ENCODE measurements at places on chromosomes 7 and 10. TPM values are rescaled to one million over a fixed set of nuclear protein-coding genes. Genes with fewer than 3 reads are reported as not detected.

UNCX gene
- not detected for total RNA-seq

DNA sequence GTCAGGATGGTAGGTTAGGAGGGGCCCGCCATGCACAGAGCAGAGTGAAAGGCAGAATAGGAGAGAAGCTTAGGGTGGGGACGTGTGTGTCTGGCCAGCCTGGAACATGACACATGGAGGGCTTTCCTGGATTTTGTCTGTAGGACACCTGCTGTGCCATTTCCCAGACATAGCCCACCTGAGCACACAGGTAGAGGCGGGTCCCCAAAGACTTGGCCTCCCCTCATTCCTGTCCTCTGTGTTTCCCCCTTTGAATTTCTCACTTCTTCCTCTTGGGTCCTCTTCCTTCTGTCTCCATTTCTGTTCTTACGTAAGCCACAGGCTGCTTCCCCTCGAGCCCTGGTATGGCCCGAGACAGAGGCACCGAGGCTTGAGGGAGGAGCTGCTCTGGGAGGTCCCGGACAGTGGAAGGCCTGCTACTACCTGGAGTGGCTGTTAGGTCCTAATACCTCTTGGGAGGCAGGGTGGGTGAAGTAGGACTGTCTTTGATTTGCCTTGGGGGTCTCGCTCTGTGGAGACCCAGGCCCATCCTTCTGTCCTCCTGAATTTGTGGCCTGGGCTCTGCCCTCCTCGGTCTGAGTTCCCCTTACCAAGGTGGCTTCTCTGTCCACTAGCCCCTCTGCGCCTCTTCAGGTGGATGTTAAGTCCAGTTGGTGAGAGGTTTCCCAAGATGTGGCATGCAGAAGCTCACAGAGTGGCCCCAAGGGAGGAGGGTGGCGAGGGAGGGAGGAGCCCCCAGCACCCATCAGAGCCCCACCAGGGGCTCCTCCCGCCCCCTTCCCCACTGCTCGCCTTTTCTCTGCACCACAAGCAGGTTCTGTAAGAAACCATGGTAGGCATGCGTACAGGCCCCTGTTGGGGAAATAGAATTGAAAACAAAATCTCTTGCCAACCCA, 5.5 kb downstream of the ZNF775 start:
- DNase-seq, result no peak

EPHB6 gene
- 6.5 TPM for total RNA-seq

DNA sequence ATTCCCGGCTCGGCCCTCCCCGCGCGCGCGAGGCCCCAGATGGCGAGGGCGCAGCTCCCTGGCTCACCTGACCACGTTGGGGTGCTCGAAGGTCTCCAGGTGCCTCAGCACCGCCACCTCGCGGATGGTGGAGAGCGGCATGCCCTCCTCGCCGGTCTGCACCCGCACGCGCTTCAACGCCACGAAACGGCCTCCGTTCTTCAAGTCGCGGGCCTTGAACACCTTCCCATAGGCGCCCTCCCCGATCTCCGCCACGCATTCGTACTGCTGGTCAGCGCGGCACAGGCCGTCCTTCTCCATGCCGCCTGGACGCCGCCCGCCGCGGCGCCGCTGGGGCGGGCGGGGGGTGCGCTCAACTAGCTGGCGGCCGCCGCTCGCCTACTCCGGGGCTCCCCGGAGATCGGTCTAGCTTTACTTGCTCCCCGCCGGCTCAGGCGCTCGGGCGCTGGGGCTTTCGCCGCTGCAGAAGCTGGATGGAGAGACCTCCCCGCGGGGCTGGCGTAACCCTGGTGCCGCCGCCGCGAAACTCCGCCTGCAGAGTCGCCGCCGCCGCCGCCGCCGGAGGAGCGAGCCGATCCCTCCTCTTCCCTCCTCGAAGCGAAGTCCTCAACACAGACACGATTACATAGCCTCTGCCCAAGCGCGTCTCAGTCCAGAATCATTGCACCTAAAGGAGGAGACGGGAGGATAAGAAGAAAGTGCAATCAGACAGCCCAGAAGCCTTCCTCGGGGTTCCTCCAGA, 3.2 kb downstream of the CDK6 start:
- peak; percentile 96 for DNase-seq

DNA sequence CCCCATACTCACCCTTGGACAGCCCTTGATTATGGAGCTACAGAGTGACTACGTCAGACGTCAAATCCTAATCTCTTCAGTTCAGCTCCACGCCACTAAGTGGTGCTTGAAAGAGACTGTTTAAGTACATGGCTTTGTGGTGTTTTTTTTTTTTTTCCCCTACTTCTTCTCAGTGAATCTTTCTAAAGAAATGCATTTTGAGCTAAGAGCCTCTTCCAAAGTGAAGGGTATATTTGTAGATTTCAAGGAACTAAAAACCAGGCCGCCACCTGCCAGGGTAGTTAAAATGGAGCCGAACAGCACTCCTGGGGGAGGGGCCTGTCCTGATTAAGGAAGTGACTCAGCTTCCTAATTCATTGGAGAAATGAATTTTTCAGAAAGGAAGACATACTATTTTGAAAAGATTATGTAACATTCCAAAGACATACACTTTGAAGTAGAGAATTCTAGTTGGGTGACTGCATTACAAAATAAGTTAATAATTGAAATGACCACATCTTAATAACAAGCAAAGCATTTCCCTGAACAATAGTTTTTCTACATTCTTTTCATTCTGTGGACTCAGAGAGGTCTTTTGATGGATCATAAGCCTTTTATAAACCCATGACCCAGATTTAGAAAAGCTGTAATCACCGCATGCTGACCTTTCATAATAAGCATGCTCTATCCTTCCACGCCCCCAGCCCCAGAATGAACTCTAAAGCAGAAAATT, 20.6 kb upstream of the VPS41 start:
- peak; percentile 62 for DNase-seq

DNA sequence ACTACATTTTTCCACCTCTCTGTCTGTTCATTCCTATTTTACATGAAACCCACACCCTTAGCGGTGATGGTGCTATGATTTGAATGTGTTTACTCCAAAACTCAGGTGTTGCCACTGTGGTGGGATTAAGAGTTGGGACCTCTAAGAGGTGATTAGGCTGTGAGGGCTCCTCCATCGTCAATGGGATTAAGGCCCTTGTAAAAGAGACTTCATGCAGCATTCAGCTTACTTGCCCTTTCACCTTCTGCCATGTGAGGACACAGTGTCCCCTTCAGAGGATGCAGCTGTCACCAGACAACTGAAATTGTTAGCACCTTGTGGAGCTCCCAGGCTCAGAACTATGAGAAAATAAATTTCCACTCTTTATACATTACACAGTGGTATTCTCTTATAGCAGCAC, 182.2 kb downstream of the NOC3L start:
- no peak for DNase-seq

- no peak for DNase-seq
Measured at GRCh38 chr7:8134089-8134733, 127.8 kb downstream of the ICA1 start.

- DNase-seq, result no peak
Measured at GRCh38 chr10:102578782-102579181, 65.5 kb upstream of the TRIM8 start.

GRCh38 chr10:100872034-100872791, 40.5 kb upstream of the SLF2 start:
- peak; percentile 18 for DNase-seq

XRCC2 gene
- total RNA-seq, result 3.5 TPM

PODXL gene
- 62.1 TPM for total RNA-seq

CALHM3 gene
- not detected for total RNA-seq

GRCh38 chr10:90602862-90603610, 254.8 kb downstream of the HTR7 start:
- DNase-seq, result no peak

- DNase-seq, result no peak
Measured at GRCh38 chr10:34288634-34289033, 526.5 kb downstream of the PARD3 start.

DNA sequence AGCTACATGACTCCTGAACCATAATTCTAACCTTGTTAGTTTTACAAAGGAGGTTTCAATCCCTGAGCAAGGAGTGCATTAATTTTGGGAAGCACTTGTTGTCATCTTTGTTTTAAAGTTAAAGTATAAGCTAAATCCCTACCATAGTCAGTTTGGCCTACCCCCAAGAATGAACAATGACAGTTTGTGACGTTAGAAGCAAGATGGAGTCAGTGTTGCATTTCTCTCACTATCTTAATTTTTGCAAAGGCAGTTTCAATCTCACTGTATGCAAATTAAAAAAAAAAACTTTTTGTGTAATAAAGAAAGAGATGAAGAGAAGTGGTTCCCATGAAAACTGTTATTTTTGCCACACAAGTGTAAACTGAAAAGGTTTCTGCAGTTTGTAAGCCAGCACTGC, 50.7 kb upstream of the PIK3AP1 start:
- no peak for DNase-seq

DNA sequence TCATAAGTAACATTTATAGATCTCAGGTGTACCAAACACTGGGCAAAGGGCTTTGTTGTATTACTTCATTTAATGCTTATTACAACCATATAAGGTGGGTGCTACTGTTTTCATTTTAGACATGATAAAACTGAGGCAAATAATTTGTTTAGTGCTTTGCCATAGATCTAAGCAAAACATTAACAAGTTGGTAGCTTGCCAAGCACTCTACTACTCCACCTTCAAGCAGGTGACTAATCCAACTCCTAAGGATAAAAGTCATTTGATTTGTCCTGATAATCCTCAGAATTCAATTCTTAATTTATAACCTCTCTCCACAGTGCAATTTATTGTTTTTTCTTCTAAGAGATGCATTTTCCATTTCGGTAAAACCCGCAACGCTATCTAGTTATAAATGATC, 646.4 kb downstream of the GRM8 start:
- DNase-seq, result no peak

- DNase-seq, result no peak
Measured at GRCh38 chr10:133158756-133159610, 1.0 kb upstream of the KNDC1 start.

DNA sequence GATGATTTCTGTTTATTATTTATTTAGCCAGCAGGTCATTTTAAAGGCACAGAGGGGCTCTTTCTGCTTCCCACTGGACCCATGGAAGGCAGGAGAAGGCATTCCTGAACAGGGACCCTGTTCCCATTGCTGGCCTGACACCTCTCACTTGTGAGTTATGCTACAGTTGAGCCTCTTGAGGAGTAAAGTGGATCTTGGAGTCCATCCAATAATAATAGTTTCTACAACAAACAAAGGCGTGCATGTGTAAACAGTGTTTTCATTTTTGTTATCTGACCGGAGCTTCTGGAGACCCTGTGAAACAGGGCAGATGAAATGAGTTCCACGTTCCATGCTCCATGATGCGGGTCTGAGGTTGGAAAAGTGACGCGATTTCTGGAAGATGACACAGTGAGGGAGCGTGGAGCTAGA, 127.3 kb upstream of the HABP2 start:
- DNase-seq, result no peak

DNA sequence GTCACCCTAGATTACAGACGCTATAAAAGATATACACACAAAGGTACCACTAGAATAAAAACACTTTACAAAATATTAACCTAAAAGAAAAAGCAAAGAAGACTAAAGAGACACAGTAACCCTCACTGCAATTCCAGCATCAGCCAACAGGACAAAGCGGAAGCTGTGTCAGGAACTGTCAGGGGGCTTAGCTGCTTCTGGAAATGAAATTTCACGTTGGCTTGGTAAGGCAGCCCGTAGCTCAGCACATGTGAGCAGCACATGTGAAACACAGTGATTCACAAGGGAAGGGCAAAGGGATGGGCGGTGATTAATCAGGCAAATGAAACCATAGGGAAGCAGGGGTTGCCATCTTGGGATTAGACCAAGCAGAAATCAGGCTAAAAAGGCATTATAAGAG, 195.4 kb downstream of the MGMT start:
- DNase-seq, result no peak

GRCh38 chr10:13938950-13939349, 352.2 kb downstream of the PRPF18 start:
- DNase-seq, result no peak

SLC16A9 gene
- total RNA-seq, result 2.0 TPM

SPDYE11 gene
- not detected for total RNA-seq

VGF gene
- total RNA-seq, result not detected

DNA sequence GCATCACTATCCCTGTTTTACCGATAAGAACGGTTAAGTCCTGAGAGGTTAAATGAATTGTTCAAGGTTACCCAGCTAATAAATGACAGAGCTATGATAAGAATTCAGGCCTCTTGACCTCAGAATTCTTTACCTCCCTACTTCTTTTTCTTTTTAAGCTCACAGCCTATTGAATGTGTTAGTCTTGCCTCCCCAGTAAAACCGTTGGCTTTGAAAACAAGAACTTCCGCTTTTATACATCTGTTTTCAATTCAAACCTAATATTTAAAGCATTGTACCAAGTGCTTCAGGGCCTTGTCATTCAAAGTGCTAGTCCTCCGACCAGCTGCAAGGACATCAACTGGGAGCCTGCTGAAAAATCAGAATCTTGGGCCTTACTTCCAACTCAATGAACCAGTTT, 15.6 kb downstream of the SEC31B start:
- no peak for DNase-seq

DNA sequence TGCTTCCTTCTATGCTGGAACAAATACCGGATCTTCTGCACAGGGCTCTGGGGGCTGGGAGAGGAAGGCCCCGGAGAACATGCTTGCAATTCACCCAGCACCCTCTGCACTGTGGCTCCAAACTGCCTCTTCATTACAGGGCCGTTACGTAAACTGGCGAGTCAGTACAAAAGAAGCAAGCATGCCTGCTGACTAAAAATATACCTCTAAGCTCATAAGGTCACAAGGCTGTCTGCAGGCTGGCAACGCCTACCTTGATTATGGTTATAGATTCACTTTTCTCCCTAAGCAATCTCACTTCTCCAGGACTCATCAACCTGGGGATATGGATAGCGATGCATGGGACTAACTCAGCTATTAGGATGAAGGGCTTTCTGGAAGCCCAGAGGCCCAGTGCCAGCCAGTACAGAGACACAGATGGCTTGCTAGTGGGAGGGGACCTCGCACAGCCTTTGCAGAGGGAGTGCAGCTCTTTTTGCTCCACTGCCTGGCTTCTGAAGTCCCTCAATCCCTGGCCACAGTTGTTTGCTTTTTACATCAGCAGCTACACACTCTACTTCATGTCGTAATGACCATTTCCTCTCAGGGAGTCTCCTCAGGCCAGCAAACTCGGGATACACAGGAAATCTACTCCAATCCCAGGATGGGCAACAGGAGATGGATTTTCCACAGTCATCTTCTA, 96.1 kb downstream of the SH3PXD2A start:
- no peak for DNase-seq

DNA sequence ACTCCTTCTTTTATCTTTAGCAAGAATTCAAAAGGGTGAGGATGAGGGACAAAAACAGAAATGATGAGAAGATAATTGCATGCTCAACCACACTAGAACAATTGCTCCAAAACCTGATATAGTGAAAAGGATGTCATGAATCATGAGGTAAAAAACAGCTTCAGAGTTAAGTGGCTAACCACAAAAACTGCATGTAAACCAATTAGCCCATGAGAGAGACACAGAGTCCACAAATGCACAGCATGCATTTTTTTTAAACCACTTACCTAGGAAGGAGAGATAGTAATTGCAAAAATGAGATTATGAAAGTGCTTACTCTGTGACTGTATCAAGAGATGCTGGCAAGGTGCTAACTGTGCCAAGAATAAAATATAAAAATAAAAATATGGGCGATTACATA, 132.9 kb downstream of the MBL2 start:
- DNase-seq, result no peak

GRCh38 chr10:68327889-68328786, 3.7 kb upstream of the HNRNPH3 start:
- DNase-seq, result peak; percentile 80

IGFBP1 gene
- not detected for total RNA-seq

GRCh38 chr10:29313071-29313470, 24.2 kb downstream of the LYZL1 start:
- no peak for DNase-seq

HMX2 gene
- total RNA-seq, result not detected

Data from left lung (tissue), 14 donors.